ENCODE measurements at places on chromosomes 3 and 15.

DNA sequence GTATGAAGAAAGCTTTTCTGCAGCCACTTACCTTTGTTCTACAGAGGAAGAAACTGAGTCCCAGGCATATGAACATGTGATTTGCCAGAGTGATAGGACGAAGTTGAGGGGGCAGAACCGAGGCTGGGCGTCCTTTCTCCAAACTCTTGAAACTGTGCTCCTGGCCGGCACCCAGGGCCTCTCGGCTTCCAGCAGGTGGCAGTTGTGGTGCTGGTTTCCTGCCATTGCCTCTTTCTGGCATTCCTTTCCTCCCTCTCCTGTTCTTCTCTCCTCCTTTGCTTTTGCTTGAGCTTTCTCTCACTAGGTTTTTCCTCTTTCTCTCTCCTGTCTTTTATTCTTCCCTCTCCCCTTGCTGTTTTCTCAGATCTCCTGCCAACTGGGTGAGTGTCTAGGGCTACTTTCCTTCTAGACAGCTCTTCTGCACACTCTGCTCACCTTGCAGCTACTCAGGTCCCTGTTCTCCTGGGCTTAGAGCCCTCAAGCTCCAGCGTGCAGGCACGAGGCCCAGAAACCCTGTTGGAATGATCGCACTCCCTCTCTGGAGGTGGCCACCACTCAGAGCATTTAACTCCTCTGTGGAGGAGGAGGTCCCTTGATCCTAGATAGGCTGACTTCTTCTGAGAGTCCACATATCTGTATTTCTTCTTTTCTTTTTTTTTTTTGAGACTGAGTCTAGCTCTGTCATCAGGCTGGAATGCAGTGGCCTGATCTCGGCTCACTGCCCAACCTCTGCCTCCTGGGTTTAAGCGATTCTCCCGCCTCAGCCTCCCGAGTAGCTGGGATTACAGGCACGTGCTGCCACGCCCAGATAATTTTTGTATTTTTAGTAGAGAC lies 26.2 kb downstream of the TRAK1 start:
- DNase-seq: no peak

- peak; percentile 2 for DNase-seq
Measured at GRCh38 chr15:48925714-48926223, 38.0 kb downstream of the SHC4 start.

DNA sequence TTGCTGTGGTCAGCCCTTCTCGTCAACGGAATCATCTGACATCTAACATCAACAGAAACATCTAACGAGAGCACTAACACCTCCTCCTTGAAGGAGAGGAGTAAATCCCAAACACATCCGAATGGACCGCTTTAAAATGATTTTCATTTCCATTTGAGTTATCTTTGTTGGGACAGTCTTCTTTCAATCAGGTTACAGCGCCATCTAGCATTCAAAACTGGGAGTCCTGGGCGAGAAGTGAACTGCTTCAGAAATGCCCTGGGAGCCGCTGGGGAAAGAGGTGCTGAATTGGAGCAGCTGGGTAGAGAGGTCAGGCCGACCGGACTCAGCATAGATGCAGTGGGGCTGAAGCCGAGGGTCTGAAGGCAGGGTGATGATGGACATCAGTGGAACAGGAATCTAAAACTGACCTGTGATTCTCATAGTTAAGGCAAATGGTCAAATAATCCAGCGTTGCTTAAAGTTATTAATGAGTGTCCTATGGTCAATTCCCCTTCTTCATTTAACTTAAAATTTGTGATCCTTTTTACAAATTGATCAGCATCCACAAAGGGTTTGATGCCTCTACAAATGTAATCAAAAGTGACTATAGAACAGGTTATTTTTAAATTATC lies 170.0 kb upstream of the NDN start:
- peak; percentile 25 for DNase-seq

DNA sequence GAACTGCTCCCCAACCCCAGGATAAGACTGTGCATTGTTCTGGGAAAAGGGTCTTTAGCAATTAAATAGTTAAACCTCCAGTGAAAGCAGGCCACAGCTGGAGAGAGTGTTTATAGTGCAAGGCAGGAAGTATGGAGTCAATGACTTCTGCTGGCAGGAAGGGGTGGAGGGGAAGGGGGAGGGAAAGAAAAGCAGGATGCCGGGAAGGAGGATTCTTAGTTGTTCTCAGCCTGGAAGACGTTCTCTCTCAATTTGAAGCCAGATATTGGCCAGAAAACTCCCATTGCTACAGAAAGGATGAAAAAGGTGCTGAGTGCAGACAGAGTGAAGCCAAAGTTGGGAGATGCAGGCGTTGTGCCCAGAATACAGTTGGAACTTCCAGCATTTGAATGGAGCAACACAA lies 35.7 kb upstream of the ACTL6A start:
- DNase-seq: peak; percentile 57

DNA sequence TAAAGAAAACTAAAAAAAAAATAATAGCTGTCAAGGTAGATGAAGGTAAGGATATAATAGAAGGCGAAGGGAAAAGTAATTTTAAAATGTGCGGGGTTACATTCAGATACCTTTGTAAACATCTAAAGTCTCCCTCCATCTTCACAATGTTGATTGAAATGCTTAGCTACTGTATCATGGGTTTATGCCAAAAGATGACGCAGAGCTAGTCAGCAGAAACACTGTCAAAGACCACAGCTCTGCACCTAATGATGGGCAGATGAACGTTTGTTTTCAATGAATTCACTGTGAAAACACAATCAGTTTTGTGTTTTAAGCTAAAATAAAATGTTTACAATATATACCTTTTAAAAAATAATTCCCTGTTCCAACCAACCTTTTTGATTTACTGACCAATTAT lies 61.2 kb downstream of the RFTN1 start:
- DNase-seq: no peak

GRCh38 chr15:40420793-40421192 lies 15.2 kb downstream of the IVD start:
- peak; percentile 72 for DNase-seq

DNA sequence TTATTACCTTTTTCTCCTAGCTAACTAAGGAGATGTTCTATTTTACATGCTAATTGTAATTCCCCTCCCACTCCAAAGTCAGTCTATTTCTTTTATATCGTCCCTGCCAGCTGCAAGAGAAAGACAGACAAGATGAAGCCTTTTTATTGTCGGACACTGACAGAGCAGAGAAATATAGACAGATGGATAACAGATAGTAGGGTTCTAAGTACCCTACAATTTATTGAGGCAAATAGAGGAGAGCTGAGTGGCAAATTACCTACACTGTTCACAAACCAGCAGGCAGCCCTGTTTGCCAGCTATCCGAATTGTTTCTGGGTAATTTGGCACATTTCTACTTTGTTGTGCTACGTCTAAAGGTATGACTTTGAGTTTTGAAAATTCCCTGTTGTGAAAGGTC lies 392.3 kb upstream of the ZNF717 start:
- peak; percentile 21 for DNase-seq

DNA sequence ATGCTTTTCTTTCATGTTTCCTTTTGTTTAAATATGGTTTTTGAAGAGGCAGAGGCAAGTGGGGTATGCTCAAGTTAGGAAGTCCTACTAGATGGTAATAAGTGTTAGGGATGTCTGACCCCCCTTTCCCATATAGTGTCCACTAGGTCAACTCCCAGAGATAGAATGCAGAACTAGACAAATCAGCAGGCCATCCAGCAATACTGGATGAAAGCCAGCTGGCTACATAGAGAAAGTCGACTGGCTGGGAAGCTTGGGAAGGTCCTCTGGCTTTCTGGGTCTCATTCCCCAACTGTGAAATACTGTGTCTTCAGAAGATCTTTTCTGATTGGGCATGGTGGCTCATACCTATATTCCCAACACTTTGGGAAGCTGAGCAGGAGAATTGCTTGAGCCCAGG lies 113.8 kb downstream of the SNRK start:
- DNase-seq: no peak

DNA sequence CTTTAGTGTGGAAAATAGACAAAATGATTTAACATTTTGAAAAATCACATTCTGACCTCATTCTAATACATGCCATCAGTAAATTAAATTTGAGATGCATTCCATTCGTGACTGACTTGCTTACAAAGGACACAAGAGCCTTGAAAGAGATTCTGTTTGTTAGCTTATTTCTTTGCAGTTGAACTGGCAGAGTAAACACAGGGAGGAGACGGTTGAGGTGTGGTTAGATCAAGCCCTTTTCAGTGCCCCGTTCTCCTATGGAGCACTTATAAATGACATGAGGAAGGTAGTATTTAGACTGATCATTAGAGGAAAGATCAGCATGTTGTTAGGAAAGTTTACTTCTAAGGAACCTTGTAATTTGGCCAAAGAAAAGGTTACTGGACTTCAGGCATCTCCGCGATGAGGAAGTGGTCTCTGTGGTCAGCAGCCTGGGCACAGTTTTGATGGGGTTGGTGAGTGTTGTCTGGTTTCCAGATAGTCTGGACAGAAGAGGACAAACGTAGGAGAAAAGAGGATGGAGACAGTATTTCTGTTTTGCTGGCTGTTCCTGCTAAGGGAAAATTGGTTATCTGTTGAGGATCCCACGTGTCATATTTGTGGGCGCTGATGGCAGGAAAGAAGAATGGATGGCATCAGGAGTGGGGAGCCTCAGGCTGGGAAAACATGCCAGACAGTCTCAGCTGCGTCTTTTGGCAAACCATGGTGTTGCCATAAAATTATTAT lies 328.9 kb upstream of the TBL1XR1 start:
- DNase-seq: peak; percentile 55

DNA sequence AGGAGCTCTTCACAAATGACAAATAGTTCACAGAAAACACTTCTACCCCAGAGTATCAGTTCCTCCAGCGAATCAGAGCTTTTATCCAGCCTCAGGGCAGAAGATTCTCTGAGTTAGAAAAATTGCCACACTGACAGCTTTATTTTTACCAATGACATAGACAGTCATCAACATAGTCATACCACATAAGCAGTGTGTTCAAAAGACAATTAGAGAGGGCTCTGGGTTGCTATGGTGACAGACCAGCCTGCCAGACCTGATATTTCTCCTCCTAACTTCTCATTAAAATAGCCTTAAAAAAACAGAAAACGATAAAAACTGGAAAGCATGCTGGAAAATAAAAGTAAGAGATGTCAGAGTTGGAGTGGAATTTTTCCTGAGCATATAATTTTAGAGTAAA lies 45.9 kb upstream of the COL6A5 start:
- DNase-seq: no peak

- DNase-seq: no peak
Measured at GRCh38 chr3:146067048-146067447, 93.9 kb downstream of the PLOD2 start.

DNA sequence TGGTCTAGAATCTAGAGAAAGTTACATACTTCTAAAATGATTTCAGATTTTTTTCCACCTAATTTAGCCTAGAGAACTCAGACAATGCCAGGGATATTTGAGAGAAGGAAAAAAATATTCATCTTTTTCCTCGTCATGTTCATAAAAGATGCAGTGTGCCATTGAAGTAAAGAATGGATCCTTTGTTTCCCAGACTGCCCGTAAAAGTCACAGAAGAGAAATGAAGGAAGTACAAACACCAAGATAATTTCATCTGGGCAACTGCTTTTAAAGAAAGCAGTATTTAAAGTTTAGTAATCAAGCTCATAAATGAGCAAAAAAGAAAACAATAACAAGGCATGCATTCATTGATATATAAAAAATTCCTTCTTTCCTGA lies 47.2 kb downstream of the TTC23 start:
- no peak for DNase-seq

DNA sequence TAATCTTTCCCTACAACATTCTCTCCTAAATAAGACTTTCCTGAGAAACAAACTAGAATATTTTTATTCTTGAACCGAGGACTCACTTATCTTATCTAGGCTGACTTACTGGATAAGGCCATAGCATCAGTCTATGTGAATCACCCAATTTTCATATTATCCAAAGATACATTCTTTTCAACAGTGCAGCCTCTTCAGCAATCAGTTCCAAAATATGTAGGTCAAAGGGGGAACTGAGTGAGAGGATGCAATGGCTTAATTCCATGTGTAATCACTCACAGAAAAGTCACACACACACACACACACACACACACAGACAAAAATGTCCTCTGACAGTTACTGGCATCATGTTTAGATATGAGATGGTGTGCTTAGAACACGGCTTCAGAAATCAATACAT lies 31.5 kb upstream of the MECOM start:
- no peak for DNase-seq

Measured in NCI-H2081 (cell line).